ENCODE measurements at places on chromosomes 6 and 20.

DNA sequence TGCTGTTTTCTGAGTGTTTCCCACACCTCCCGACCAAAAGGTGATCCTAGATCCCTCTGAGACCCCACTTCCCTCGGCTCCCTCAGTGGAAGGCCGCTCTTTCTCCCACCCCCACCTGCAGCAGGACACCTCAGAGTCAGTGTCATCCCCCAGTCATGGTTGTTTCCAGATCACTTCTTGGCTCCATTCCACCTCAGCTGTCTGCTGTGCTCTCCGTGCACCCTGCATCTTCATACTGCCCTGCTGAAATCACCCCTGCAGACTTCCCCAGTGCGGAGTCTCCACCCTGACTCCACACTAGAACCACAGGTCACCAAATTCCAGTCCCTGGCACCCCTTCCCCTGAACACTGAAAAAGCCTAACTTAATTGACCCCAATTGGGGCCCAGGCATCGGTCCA lies 255.1 kb upstream of the CDYL start:
- no peak for DNase-seq

DNA sequence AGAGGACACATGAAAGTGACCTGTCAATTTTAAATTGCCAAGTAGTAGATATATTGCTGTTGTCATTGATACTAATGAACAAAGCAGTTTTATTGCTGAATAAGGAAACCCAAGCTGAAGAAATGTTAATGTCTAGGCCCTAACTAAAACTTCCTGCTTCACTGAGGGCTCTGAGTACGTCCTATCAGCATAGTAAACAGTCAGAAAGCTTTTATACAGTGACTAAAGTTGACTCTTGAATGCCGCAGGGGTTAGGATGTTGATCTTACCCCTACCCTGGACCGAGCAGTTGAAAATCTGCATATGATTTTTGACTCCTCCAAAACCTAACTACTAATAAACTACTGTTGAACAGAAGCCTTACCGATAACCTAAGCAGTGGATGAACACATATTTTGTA lies 149.0 kb downstream of the HIVEP2 start:
- no peak for DNase-seq

- no peak for DNase-seq
These were observed 221.3 kb downstream of the DLL1 start for GRCh38 chr6:170069611-170070010.

GRCh38 chr6:1770435-1770843 lies 160.7 kb downstream of the FOXC1 start:
- DNase-seq: no peak

GRCh38 chr6:9933677-9934076 lies 481.2 kb downstream of the TFAP2A start:
- DNase-seq: no peak

DNA sequence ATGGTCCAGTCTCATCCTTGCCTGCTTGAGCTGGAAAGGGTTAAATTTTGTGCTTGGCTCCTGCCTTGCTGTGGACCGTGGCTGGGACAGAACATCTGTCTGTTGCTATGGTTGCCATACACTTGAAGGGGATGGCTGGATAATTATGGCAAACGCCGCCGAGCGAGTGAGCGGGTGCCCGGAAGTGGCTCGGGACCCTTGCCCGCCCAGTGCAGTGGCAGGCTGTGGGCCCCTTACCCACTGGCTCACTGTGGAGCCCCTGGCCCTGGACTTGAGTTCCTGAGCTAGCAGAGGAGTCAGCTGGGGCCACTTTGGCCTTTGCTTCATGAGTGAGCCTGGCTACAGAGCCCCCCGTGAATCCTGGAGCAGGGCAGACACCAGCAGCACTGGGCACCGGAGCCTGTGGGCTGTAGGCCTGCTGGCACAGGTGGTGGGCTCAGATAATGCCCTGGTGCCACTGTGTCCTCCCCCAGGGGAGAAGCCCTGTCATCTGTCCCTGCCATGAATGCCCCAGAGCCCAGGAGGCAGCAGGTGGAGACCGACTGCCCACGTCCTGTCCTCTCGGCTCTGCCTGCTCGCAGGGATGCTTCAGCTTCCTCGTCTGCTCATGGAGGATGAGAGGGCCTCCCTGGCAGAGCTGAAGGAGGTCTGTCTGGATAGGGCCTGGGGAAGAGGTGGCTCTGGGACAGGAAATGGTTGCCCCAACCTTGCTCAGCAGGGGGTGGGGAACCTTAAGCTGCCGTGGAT lies 25.5 kb upstream of the NOL4L start:
- no peak for DNase-seq

DNA sequence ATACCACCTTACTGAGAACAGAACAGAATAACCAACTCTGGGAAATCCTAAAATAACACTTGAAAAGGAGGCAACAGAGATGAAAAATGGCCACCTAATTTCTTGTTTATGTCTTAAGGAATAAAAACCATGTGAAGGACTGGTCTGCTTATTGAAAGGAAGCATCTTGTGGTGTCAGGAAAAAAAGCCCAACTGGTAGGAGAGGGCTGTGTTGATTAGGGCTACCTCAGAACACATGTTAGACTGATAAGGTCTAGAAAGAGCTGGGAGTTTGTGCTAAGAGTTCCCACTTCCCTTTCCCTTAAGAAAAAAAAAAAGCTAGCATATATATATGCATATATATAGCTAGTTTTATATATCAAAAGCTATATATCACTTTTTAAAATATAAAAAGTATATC lies 425.3 kb upstream of the BTBD3 start:
- no peak for DNase-seq

GRCh38 chr6:137623293-137623692 lies 129.1 kb upstream of the OLIG3 start:
- DNase-seq: no peak

DNA sequence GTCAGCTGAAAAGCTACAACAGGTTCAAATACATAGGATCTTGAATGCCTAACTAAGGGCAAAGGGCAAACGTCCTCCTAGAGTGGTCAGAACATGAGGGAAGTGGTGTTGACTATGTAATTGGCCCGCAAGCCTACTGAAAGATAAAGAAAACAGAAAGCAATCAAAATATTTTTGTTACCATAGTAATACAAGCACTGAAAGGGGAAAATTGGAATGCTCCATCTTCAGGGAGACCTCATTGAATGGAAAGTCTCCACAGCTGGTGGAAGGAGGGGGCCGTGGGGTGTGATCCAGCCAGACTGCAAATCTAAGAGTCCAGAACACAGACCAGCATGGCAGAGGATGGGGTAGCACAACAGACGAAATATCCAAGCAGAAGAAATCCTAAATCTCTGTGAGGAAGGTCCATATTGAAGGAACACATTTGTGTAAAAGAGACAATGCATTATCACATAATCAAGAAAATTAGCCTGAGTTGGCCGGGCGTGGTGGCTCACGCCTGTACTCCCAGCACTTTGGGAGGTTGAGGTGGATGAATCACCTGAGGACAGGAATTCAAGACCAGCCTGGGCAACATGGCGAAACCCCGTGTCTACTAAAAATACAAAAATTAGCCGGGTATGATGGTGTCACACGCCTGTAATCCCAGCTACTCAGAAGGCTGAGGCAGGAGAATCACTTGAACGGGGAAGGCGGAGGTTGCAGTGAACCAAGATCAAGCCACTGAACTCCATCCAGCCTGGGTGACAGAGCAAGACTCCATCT lies 39.5 kb downstream of the MTFR2 start:
- DNase-seq: no peak

DNA sequence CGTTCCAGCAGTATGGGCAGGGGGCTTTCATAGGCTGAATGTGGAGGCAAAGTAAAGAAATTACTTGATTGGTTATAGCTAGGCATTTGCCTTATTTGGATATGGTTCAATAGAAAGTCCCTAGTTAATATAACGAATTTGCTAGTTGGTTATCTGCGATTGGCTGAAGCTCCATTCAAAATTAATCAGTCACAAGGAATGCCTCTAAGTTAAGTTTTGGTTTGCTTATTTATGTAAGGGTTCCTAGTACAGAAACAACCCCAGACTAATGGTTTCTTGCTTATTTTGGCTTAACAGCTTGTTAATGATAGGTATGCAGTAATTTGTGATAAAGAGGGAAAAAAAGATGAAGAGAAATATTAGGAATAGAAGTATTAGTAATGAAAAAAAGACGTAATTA lies 87.5 kb downstream of the JAG1 start:
- DNase-seq: no peak

GRCh38 chr6:154239392-154239791 lies 117.2 kb downstream of the IPCEF1 start:
- no peak for DNase-seq

DNA sequence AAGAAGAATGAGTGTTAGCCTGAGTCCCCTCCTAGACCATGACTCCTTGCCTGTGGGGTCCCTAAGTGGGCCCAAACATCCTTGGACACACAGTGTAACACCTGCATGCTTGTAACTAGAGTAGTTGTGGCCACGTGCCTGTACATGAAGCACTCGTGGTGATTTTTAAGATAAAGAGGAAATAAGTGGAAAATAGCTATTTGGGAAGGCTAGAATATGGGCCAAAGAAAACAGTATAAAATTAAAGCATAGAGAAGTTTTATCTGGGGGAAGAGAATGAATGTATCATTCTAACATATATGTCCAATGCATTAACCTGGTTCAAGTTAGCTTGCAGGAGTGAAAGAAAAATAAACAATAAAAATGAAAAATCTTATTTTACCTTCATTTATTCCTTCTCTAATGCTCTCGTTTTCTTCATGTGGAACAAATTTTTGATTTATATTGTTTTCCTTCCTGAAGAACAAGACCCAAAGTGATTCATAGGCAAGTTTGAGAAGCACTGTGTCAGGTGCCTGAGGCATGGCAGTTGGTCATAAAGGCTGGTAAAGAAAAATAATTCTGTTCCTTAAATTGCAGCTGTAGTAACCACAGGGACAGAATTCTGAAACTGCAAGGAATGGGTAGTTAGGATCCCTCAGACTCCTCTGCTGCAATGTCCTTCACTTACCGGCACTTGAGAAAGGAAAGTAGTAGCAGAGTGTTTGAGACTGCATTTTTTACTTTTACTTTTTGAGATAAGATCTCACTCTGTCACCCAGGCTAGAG lies 8.5 kb upstream of the CST3 start:
- no peak for DNase-seq
